ENCODE measurements at places on chromosomes 2 and 18.

- no peaks in the 10 kb centered on the region for H3K4me1 ChIP-seq
- no peak overlapping the region for H3K4me3 ChIP-seq
- H3K36me3 ChIP-seq, result no peaks in the 10 kb centered on the region
- no peak for DNase-seq
Measured at GRCh38 chr2:232434563-232435374, 21.2 kb upstream of the ALPI start.

GRCh38 chr18:57859314-57859713, 56.2 kb upstream of the ATP8B1 start:
- DNase-seq, result no peak
- H3K4me3 ChIP-seq, result no peak overlapping the region
- H3K27ac ChIP-seq, result no peak overlapping the region

- H3K4me1 ChIP-seq, result peaks cover 7% of the 10 kb centered on the region
- no peak overlapping the region for H3K27ac ChIP-seq
- H3K4me3 ChIP-seq, result no peak overlapping the region
- H3K36me3 ChIP-seq, result no peaks in the 10 kb centered on the region
- peak; percentile 23 for DNase-seq
- H3K27me3 ChIP-seq, result peaks cover 8% of the 10 kb centered on the region
Measured at GRCh38 chr18:25921677-25922421, 168.6 kb downstream of the SS18 start.

DNA sequence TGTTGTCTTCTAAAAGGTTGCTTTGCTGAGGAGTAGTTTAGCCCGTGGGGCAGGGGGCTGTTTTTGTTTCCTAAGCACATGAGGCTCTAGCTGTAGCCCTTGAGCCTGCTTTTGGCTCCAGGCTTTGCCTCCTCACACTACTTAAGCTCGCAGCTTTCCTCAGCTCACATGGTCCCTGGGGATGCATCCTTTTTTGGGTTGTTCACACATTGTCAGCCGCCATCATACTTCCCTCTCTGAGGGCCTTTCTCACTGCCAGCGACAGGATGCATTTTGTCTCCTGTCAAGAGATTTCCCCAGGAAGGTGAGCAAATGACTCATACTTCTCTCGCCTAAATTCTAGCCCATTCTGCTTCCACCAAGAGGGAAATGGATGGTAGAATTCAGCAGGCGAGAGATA, 279.5 kb upstream of the PKDCC start:
- H3K4me3 ChIP-seq, result no peak overlapping the region
- no peaks in the 10 kb centered on the region for H3K36me3 ChIP-seq
- H3K27me3 ChIP-seq, result no peaks in the 10 kb centered on the region
- H3K27ac ChIP-seq, result no peak overlapping the region
- DNase-seq, result no peak
- H3K4me1 ChIP-seq, result no peaks in the 10 kb centered on the region

- DNase-seq, result no peak
- no peaks in the 10 kb centered on the region for H3K36me3 ChIP-seq
- no peak overlapping the region for H3K4me3 ChIP-seq
- no peak overlapping the region for H3K27ac ChIP-seq
- peaks cover 9% of the 10 kb centered on the region for H3K4me1 ChIP-seq
Measured at GRCh38 chr2:231259104-231259503, 60.7 kb downstream of the ARMC9 start.

- no peaks in the 10 kb centered on the region for H3K27me3 ChIP-seq
- peaks cover 12% of the 10 kb centered on the region for H3K4me1 ChIP-seq
- peaks cover 5% of the 10 kb centered on the region for H3K36me3 ChIP-seq
- no peak overlapping the region for H3K4me3 ChIP-seq
- DNase-seq, result no peak
Measured at GRCh38 chr2:162328424-162329157, 10.1 kb upstream of the IFIH1 start.

- no peaks in the 10 kb centered on the region for H3K36me3 ChIP-seq
- H3K4me3 ChIP-seq, result no peak overlapping the region
- H3K27me3 ChIP-seq, result no peaks in the 10 kb centered on the region
- no peak for DNase-seq
- no peak overlapping the region for H3K27ac ChIP-seq
Measured at GRCh38 chr2:184920451-184920965, 322.2 kb downstream of the ZNF804A start.

GRCh38 chr18:76462326-76462694, 32.7 kb downstream of the ZNF516 start:
- no peak overlapping the region for H3K4me3 ChIP-seq
- H3K27me3 ChIP-seq, result no peaks in the 10 kb centered on the region
- no peak for DNase-seq
- peaks cover under 1% of the 10 kb centered on the region for H3K4me1 ChIP-seq
- H3K36me3 ChIP-seq, result no peaks in the 10 kb centered on the region

GRCh38 chr2:121582272-121582671, 51.6 kb downstream of the RNU4ATAC start:
- H3K27ac ChIP-seq, result no peak overlapping the region
- peaks cover 14% of the 10 kb centered on the region for H3K4me1 ChIP-seq
- no peak overlapping the region for H3K4me3 ChIP-seq
- no peaks in the 10 kb centered on the region for H3K27me3 ChIP-seq
- no peak for DNase-seq

- H3K27me3 ChIP-seq, result peaks cover 8% of the 10 kb centered on the region
- no peaks in the 10 kb centered on the region for H3K4me1 ChIP-seq
- H3K27ac ChIP-seq, result no peak overlapping the region
- DNase-seq, result no peak
- no peak overlapping the region for H3K4me3 ChIP-seq
Measured at GRCh38 chr2:47086571-47086970, 68.5 kb downstream of the STPG4 start.

DNA sequence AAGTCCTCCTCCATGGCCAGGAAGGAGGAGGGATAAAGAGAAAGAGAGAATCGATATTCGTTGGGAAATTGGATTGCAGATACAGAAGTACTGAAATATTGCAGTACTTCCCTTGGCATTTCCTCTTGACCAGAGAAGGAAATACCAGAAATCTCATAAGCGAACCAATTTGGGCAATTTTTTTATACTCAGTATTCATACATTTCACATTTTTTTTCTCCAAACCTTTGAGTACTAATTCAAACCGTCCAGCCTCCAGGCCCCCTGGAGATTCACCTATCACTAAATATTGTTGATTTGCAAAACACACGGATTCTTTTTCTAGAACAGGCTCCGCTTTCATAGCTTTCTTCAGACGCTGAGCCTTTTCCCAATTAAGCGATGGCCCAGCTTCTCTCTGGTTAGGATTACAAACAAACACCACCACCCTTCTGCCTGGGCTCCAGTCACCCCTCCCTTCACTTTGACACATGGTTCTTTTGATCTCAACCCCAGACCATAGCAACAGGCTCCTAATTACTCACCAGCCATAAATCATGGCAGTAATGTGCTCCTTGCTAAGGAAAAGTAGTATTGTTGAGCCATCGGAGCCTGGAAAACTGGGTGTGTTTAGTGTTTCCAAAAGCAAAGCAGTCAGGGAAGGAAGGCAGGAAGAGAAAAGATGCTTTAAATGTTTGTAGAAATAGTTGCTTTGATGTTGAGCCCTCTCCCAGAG, 138.4 kb upstream of the CCDC68 start:
- H3K4me1 ChIP-seq, result no peaks in the 10 kb centered on the region
- no peak for DNase-seq
- H3K27ac ChIP-seq, result no peak overlapping the region
- H3K4me3 ChIP-seq, result no peak overlapping the region
- H3K27me3 ChIP-seq, result no peaks in the 10 kb centered on the region

DNA sequence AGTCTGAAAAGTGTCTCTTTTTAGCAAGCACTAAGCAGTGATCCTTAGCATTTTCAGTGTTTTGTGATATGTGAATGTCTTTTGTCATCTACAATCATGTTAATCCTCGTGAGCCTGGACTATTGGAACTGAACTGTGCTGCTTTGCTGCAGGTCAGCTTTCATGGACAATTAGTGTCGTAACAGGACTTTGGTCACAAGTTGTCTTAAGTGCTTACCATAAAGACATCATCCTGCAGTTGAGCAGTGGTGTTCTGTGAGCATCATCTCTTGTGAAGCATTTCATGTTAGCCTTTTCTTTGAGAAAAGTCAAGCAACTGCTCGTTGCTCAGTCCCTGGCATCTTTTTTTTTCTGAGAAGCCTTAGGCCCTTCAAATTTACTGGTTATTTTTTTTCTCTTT, 135.9 kb downstream of the ZNF407 start:
- H3K4me3 ChIP-seq, result no peak overlapping the region
- peaks cover 2% of the 10 kb centered on the region for H3K36me3 ChIP-seq
- no peaks in the 10 kb centered on the region for H3K4me1 ChIP-seq
- no peaks in the 10 kb centered on the region for H3K27me3 ChIP-seq

GRCh38 chr2:173370198-173370597, 15.5 kb downstream of the CDCA7 start:
- H3K36me3 ChIP-seq, result peaks cover 46% of the 10 kb centered on the region
- peaks cover 26% of the 10 kb centered on the region for H3K4me1 ChIP-seq
- DNase-seq, result peak; percentile 2
- H3K27ac ChIP-seq, result peak overlapping the region; percentile 88
- no peaks in the 10 kb centered on the region for H3K27me3 ChIP-seq

Data from activated T-helper 1 cell treated with anti-CD3 and anti-CD28 coated beads, Interleukin-12 subunit alpha, Interleukin-12 subunit beta, Interleukin-2, Interleukin-4 antibody, amounts not matched to agents 30 ng/mL and 10 ng/mL and 1 ng/mL, durations not matched to agents 14 hours and 24 hours and 36 hours (primary cell).